Stimulated activated CD4-positive, alpha-beta T cell treated with anti-CD3 and anti-CD28 coated beads, Interleukin-12 subunit alpha, Interleukin-12 subunit beta, amount 100 ng/mL, for 24 hours (primary cell): ENCODE measurements at places on chromosomes 16 and 17.

DNA sequence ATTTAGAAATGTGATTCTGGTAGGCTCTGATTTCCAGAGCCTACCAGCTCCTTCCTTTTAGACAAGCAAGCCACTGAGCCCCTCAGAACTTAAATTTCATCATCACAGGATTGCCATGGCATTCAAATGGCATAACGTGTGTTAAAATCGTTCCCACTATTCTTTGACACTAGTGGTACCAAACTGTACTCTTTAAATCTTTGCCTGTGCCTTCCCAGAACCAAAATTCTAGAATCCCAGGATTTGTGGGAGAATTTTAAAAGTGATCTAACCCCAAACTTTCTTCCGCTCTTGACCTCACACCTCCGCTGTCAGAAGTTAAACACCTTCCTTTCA, 287 bp upstream of the INTS2 start:
- no peak for DNase-seq

- DNase-seq: no peak
Observed at GRCh38 chr16:58385218-58385773, 7.0 kb upstream of the GINS3 start.

- no peak for DNase-seq
Observed at GRCh38 chr17:77819497-77819896, 139.0 kb upstream of the TNRC6C start.

- DNase-seq: no peak
Observed at GRCh38 chr16:19595043-19595767, 39.7 kb downstream of the VPS35L start.

GRCh38 chr16:81810361-81810760, 31.3 kb downstream of the PLCG2 start:
- DNase-seq: no peak

DNA sequence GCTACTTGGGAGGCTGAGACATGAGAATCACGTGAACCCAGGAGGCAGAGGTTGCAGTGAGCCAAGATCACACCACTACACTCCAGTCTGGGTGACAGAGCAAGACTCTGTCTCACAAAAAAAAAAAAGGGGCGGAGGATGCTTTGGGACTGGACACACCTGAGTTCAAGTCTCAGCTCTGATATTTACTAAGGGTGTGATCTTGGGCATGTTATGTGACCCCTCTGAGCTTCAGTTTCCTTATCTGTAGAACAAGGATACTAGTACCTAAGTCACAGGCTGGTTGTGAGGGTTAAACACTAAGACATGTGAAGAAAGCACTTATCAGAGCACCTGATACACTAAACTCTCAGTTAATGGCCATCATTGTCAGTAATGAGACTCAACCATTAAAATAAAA, 25.9 kb downstream of the HOXB1 start:
- DNase-seq: no peak

DNA sequence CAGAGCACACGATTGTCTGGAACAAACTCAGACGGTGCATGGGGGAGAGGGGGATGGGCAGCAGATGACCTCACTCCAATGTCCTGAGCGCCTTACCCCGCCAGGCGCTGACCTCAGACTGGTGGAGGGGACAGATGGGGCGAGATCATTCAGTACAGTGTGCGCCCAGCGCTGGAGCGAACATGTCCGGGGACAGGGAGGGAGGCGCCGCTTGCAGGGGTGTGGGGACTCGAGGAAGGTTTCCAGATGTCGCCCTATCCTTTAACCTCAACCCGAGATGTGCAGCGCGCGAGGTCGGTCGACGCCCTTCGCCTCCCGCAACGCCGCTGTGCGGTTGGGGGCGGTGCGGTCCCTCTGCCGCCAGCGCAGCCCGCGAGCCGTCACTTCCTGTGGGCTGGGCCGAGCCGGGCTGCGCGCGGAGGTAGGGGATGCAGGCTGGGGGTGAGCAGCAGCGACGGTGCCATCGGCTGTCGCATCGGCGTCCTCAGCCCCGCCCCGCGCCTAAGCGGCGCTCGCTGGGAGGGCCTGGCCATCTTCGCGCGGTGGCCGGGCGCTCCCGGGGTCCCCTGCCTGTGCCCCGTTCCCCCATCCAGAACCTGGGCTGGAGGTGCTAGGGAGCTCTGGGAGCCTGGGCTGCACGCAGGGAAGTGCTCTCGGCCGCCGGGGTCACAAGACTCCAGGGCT, 5.3 kb upstream of the CDR2L start:
- peak; percentile 68 for DNase-seq

- DNase-seq: no peak
Observed at GRCh38 chr17:81328978-81329926, 34.1 kb upstream of the SLC38A10 start.
